Progenitor cell of endocrine pancreas (in vitro differentiated cells): ENCODE measurements at places on chromosomes 4 and X. TPM values are rescaled to one million over a fixed set of nuclear protein-coding genes. Genes with fewer than 3 reads are reported as not detected.
A peak's percentile ranks its signal among the peaks of the same experiment; 100 is the strongest.

DNA sequence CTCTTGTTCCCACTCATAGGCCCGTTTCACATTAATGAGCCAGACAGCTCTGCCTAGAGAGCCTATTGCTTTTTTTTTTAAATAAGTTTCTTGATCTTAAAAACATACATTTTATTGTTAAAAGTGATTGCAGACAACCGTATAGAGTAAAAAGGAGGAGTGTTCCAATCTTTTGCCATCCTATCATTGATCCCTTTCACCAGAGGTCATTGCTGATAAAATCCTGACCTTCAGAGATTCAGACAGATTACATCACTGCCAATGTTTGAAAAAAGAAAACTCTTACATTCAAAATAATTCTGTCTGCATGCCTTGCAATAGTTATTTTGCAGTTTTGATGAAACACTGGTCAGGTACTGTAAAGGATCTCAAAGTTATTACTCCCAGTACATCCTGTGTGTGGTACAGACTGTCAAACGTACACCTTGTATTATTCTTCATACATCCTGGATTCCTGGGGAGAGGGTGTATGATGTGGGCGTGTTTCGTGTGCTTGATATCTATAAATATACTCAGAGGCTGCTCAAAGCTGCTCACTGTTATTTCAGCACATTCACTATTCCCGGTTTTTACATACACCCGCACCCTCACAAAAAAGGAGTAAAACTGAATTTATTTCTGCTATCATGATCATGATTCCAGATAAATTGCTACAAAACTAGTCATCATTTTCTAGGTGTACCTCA lies 15.4 kb upstream of the KLHL2 start:
- no peak for DNase-seq

- no peak for DNase-seq
Measured at GRCh38 chr4:155943605-155944291, 9.9 kb downstream of the CTSO start.

- no peak for DNase-seq
Measured at GRCh38 chr4:87211249-87211952, 9.0 kb downstream of the KLHL8 start.

DNA sequence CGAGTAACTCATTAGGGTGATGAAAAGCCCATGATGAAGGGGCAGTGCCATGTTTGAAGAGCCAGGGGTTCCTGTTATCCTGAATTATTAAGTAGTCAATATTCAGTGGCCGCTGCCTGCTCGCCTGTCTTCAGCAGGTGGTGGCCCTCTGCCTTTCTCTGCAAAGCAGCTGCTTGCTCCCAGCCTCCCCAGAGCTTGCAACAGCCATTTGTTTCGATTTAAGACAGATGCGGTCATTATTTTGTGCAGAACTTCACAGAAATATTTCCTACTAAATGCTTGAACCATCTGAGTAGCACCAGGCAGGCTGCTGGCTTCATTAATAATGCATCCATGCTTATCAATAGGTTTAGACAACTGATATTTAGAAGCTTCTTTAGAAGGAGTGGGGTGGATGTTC lies 104.3 kb upstream of the TTC29 start:
- no peak for DNase-seq

- no peak for DNase-seq
Measured at GRCh38 chrX:103177556-103177955, 37.4 kb upstream of the BEX4 start.

DNA sequence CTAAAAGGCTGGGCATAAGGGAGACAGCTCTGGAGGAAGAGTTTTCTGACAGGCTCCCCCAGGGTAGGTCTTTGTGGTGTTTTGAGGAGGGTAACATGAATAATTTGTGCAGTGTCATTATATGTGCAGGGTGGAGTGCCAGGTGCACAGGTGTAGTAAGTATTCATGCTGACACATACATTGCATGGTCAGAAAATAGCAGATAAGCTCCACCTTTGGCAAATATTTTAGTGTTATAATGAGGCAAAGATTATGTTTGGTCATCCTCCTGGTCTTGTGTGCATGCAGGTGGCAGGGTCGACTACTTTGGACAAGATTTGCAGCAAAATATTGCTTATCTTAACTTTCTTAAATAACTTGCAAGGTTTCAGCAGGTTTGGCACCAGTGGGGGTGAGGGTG lies 910.4 kb upstream of the PCDH10 start:
- DNase-seq, result no peak

GRCh38 chr4:54954656-54955388 lies 170.6 kb downstream of the KDR start:
- DNase-seq, result no peak

- DNase-seq, result no peak
Measured at GRCh38 chr4:108830509-108831244, 67.8 kb upstream of the ETNPPL start.

DNA sequence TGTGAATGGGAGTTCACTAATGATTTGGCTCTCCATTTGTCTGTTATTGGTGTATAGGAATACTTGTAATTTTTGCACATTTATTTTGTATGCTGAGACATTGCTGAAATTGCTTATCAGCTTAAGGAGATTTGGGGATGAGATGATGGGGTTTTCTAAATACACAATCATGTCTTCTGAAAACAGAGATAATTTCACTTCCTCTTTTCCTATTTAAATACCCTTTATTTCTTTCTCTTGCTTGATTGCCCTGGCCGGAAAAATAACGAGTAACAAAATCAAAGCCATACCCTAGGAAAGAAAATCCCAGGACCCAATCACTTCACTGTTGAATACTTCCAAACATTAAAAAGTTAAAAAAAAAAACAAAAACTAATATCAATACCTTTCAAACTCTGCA lies 67.7 kb upstream of the UGT2B4 start:
- DNase-seq, result no peak

DNA sequence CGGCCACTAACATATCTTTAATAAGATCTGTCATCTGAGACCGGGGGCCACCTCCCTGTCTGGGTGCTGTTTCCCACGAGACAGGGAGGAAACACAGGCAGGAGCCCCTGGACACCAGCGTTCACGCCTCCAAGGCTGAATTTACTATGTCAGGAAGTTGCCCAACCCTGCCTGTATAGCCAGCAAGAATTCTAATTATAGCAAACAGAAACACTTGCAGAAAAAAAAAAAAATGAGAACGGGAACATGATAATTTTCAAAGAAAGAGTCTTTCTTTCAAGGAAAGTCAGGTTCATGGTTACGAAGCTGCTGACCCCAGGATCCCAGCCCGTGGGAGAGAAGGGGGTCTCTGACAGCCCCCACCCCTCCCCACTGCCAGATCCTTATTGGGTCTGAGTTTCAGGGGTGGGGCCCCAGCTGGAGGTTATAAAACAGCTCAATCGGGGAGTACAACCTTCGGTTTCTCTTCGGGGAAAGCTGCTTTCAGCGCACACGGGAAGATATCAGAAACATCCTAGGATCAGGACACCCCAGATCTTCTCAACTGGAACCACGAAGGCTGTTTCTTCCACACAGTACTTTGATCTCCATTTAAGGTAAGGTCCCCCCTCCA lies at the start of gene IL3RA:
Gene IL3RA (plus strand): TSS at position 455 of the 613 bp plus-strand sequence. CDS start 4,981 bp downstream, outside the sequence.
- no peak for DNase-seq

DNA sequence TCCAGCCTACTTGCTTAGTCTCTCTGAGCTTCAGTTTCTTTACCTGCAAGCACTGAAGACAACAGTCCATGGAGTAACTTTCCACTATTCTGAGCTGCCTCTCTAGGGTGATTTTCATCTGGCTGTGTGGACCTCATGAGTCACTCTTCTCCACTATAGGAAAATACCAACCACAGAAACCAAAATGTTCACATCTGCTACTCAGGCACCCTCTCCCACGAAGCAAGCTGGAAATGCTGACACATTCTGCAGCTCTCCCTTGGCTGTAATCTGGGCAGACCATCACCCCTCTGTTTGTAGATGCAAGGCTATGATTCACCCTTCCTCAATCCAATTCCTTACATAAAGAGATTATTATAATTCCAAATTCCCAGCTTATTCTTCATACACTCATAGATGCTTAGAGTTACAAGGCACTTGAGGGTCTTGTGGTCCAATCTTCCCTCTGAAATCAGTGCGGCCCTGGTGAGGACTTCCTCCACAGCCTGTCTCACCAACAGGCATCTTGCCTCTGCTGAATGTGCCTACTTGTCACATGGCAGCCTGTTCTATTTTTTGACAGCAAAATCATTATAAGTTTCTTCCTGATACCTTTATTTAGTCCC lies 97.0 kb upstream of the LNX1 start:
- DNase-seq, result no peak

- no peak for DNase-seq
Measured at GRCh38 chr4:165369522-165369921, 9.3 kb upstream of the CPE start.

DNA sequence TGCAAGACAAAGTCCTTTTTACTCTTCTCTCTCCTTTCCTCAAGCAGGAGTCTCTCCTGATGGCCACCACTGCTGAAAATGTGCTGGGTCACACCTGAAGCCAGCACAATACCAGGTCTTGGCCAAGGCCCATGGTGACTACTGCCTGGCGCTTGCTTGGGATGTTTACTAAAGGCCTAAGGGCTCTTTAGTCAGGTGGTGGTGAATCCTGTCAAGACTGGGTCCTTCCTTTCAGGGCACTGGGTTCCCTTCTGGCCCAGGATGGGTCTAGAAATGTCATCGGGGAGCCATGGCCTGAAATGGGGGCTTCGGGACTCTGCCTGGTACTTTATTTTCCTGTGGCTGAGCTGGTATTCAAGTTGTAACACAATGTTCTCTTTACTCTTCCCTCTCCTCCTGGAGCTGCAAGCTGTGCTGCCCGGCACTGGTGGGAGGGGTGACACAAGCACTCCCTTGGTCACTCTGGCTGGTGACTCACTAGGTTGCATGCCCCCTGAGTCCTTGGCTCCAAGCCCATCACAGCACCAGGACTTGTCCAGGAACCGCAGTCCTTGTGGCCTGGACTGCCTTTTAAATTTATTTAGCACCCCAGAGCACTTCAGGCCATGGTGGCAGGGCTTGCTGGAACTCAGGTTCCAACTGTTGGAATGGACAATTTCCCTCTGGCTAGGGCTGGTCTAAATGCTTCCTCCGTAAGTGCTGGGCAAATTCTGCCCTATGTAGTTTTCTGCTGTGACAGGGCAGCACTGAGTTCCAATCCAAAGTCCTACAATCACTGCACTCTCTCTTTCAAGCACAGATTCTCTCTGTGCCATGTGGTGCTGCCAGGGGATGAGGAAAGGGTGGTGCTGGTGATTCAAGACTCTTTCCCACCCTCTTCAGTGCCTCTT lies 11.3 kb downstream of the ARL13A start:
- no peak for DNase-seq

- no peak for DNase-seq
Measured at GRCh38 chr4:158750379-158750778, 18.4 kb upstream of the FNIP2 start.

GRCh38 chr4:117466388-117466787 lies 381.0 kb upstream of the TRAM1L1 start:
- DNase-seq, result no peak

DNA sequence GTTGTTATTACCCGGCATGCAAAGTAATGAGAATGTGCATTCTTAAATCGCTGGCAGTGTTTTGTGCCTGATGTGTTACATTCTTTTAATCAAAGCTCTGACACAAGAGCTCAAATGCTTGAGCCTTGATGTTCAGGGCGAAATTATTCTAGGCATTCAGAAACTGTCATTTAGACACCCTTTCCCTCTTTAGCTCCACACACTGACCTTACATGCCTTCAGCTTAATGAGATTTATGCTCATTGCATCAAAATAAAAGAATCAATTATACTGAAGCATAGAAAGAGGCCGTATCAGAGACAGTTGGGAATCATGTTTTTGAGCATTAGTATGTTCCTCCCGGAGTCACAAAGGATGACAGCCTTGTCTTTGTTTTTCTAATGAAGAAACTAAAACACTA lies 56.7 kb downstream of the FAM114A1 start:
- no peak for DNase-seq

DNA sequence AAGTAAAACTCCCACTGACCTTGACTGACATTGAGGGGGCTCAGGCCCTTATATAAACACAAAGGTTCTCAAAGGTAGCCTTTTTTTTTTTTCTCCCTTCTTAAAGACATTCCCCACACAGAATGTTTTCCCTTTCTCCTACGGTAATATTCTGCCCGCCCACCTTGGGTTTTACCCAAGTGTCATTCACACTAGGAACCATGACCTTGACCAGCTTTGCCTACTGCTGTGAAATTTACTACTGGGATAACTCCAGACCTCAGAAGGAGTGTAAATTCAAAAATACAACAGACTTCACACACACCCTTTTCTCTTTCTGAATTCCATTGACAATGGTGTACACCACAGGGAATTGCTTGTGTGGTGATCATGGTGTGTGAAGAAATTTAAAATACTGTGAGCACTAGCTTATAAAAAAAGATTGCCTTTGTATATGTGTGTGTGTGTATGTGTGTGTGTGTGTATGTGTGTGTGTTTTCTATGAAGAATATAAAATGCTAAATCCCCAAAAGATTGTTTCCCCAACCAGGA lies 589.5 kb upstream of the FTHL17 start:
- no peak for DNase-seq

- peak; percentile 9 for DNase-seq
Measured at GRCh38 chrX:111447298-111447697, 35.3 kb upstream of the DCX start.

DNA sequence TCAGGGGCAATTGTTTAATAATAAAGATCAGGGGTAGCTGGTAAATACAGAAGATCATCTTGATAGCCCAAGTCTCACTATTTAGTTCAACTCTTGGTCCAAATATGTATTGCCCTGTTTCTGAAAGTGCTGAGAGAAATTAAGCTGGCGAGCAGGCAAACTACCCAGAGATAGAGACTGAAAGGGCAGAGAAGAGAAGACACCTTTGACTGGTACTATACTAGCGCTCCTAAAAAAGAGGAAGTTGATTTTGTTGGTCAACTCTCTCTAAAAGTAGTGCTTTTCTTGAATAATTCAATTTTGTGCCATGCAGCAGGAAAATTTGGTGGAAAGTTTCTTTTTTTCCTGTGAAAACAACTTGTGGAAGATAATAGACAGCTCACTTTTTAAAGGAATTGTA lies 64.0 kb downstream of the IGSF1 start:
- DNase-seq, result no peak

The YIPF6 gene
- total RNA-seq, result 44.5 and 47.2 TPM in 2 replicates

The BCAP31 gene
- total RNA-seq, result 142 and 149 TPM in 2 replicates

The FABP2 gene
- total RNA-seq, result not detected in 2 replicates

The TMPRSS11B gene
- not detected in 2 replicates for total RNA-seq

The FAM9C gene
- not detected in 2 replicates for total RNA-seq

The USP17L12 gene
- not detected in 2 replicates for total RNA-seq

The DGKK gene
- 1.1 and 1.2 TPM in 2 replicates for total RNA-seq

The MAP7D2 gene
- 1.4 and 1.5 TPM in 2 replicates for total RNA-seq

The VEGFC gene
- 0.38 and 0.67 TPM in 2 replicates for total RNA-seq
